ENCODE measurements at places on chromosomes 1 and 21. TPM values are rescaled to one million over a fixed set of nuclear protein-coding genes. Genes with fewer than 3 reads are reported as not detected.

- H3K27ac ChIP-seq: no peak overlapping the region
- H3K4me1 ChIP-seq: peaks cover 19% of the 10 kb centered on the region
- no peak overlapping the region for H3K4me3 ChIP-seq
- no peaks in the 10 kb centered on the region for H3K27me3 ChIP-seq
These were observed 230.3 kb downstream of the DISC1 start for GRCh38 chr1:231856894-231857293.

- no peak overlapping the region for H3K4me3 ChIP-seq
- H3K27me3 ChIP-seq: no peaks in the 10 kb centered on the region
- DNase-seq: no peak
- H3K36me3 ChIP-seq: peaks cover 8% of the 10 kb centered on the region
- no peak overlapping the region for H3K27ac ChIP-seq
These were observed 15.6 kb downstream of the SERINC2 start for GRCh38 chr1:31428436-31429221.

DNA sequence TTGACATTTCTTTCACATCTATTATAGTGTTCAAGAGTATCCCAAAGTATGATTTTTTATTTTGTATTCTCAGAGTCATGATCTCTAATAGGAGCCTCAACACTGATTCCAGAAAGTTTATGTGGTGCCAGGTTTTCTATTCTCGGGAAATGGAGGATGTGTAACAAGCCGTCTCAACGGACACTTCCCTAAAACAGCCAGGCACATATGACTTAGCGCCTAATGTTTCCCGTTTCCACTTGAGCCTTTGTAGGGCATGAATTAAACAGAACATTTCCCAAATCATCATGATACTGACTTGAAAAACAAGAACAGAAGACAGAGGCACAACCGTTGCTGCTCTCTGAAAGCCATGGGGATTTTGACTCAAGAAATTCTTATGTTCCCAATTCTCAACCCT, 8.0 kb downstream of the CYYR1 start:
- peaks cover 15% of the 10 kb centered on the region for H3K4me1 ChIP-seq
- no peak overlapping the region for H3K4me3 ChIP-seq
- DNase-seq: no peak
- peaks cover 37% of the 10 kb centered on the region for H3K36me3 ChIP-seq
- H3K27me3 ChIP-seq: no peaks in the 10 kb centered on the region
- peak overlapping the region; percentile 63 for H3K27ac ChIP-seq

Gene KIF17
- 14.3 TPM for total RNA-seq

GRCh38 chr1:196723325-196724185, 51.1 kb upstream of the CFHR3 start:
- H3K36me3 ChIP-seq: no peaks in the 10 kb centered on the region
- no peaks in the 10 kb centered on the region for H3K27me3 ChIP-seq
- peak; percentile 92 for DNase-seq
- no peak overlapping the region for H3K27ac ChIP-seq

DNA sequence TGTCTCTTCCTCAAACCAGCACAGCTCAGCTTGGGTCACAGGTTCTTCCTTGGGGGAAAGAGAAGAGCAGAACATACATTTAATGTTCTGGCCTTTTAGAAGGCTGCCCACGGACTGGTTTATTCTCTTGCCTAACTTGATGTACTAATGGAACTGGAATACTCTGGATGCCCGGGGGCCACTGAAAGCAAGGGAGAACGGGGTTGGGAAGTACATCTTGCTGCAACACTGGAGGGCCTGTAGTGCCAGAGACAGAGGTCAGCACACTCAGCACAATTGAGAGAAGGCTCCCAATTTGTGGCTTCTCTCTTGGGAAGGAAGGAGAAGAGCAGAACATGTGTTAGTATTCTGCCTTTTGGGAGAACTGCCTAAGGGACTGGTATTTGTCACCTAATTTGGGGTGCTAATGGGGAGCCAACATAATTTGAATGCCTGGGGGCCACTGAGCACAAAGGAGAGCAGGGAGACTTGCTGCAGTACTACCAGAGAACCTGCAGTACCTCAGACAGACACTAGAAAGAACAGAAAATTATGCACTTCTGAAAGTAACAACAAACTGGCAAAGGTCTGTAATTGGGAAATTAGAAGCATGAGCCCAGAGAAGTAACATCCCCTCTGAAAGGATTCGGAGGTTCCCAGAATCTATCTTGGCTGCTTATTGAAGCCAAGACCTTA, 14.1 kb downstream of the ZNF691 start:
- H3K4me3 ChIP-seq: no peak overlapping the region
- H3K36me3 ChIP-seq: peaks cover 16% of the 10 kb centered on the region
- no peak overlapping the region for H3K27ac ChIP-seq

- H3K36me3 ChIP-seq: peaks cover 26% of the 10 kb centered on the region
- DNase-seq: no peak
- H3K27me3 ChIP-seq: no peaks in the 10 kb centered on the region
- H3K27ac ChIP-seq: peak overlapping the region; percentile 70
- no peak overlapping the region for H3K4me3 ChIP-seq
These were observed 49.2 kb downstream of the ENAH start for GRCh38 chr1:225603538-225604354.

GRCh38 chr1:246629030-246629429, 62.8 kb downstream of the CNST start:
- no peaks in the 10 kb centered on the region for H3K4me1 ChIP-seq
- H3K4me3 ChIP-seq: no peak overlapping the region
- no peak overlapping the region for H3K27ac ChIP-seq

DNA sequence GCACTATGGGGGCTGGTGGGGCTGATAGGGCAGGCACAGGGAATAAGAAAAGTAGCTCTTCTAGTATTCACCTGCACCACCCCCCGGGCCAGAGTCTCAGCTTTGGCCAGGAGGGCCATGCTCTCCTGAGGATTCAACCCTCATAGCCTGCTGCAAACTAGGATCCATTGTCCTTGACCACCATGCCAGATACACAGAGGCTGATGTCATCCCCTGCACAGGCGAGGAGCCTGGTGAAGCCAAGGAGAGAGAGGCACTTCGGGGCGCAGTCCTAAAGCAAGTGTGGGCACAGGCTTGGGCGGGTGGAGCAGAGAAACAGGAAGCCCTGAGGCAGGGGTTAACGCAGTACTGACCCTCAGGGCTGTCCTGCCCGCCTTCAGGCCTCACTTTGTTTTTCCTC, 29.5 kb downstream of the TMEM53 start:
- H3K4me3 ChIP-seq: no peak overlapping the region
- H3K27ac ChIP-seq: no peak overlapping the region
- no peaks in the 10 kb centered on the region for H3K27me3 ChIP-seq
- peaks cover 58% of the 10 kb centered on the region for H3K36me3 ChIP-seq

Gene JAM2
- 6.4 TPM for total RNA-seq

- no peaks in the 10 kb centered on the region for H3K36me3 ChIP-seq
- H3K4me1 ChIP-seq: peaks cover 18% of the 10 kb centered on the region
- no peak for DNase-seq
- no peaks in the 10 kb centered on the region for H3K27me3 ChIP-seq
- H3K27ac ChIP-seq: peak overlapping the region; percentile 60
- no peak overlapping the region for H3K4me3 ChIP-seq
These were observed 17.3 kb downstream of the S1PR1 start for GRCh38 chr1:101253976-101254674.

Gene OR14I1
- total RNA-seq: not detected

DNA sequence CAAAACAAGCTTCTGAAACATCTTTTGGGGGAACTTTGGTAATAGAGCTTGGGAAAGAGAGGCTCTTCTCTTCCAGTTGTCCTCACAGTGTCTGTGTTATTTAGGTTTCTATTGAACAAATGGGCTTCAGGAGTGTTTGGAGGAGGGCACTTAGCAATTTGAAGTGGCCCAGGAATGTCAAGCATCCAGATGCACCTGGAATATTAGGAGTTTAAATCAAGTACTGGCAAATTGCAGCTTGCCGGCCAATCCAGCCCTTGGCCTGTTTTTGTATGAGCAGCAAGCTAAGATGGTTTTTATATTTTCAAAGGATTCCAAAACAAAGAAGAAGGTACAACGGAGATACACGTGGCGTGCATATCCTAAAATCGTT, 94.7 kb downstream of the CCDC185 start:
- H3K27me3 ChIP-seq: no peaks in the 10 kb centered on the region
- DNase-seq: no peak
- no peak overlapping the region for H3K27ac ChIP-seq
- no peaks in the 10 kb centered on the region for H3K36me3 ChIP-seq
- H3K4me3 ChIP-seq: no peak overlapping the region
- H3K4me1 ChIP-seq: peaks cover 23% of the 10 kb centered on the region

Gene PPIAL4G
- total RNA-seq: not detected

DNA sequence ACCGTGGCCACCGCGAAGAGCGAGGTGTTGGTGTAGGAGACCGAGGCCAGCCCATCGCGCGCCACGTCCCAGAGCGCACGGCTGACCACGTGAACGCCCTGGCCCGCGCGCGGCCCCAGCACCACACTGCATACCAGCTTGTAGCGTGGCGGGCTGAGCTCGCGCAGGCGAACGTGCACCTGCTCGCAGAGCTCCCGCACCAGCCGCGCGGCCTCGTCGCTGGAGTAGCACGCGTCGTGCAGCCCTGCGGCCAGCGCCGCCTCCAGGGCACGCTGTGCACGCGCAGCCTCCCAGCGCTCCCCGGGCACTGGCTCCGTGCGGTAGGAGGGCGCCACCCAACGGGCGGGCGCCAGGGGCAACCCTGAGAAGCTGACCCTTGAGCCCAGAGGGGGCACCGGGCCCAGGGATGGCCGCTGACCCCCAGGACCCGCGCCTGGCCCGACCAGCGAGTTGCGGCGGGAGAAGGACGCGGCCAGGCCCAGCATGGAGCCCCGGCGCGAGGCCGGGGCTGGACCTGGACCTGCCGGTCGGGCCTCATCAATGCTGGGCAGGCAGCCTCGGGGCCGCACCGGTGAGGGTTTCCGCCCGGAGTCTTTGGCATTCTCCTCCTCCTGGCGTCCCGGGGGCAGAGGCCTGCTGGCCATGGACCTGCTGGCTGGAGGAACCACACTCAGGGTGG, 987 bp downstream of the DYNLT4 start:
- H3K27me3 ChIP-seq: no peaks in the 10 kb centered on the region
- no peak overlapping the region for H3K4me3 ChIP-seq
- H3K36me3 ChIP-seq: peaks cover 22% of the 10 kb centered on the region
- H3K4me1 ChIP-seq: peaks cover 38% of the 10 kb centered on the region

- H3K4me1 ChIP-seq: peaks cover 27% of the 10 kb centered on the region
- no peak overlapping the region for H3K4me3 ChIP-seq
- H3K27ac ChIP-seq: no peak overlapping the region
- H3K36me3 ChIP-seq: no peaks in the 10 kb centered on the region
- H3K27me3 ChIP-seq: no peaks in the 10 kb centered on the region
These were observed 87.4 kb downstream of the GREM2 start for GRCh38 chr1:240524356-240525069.

- peaks cover 11% of the 10 kb centered on the region for H3K27me3 ChIP-seq
- no peaks in the 10 kb centered on the region for H3K36me3 ChIP-seq
- peaks cover 46% of the 10 kb centered on the region for H3K4me1 ChIP-seq
- peak overlapping the region; percentile 65 for H3K4me3 ChIP-seq
- DNase-seq: peak; percentile 96
These were observed 39.5 kb upstream of the CASZ1 start for GRCh38 chr1:10835822-10836421.

- H3K27ac ChIP-seq: no peak overlapping the region
- no peak overlapping the region for H3K4me3 ChIP-seq
- H3K4me1 ChIP-seq: peaks cover 9% of the 10 kb centered on the region
- no peaks in the 10 kb centered on the region for H3K27me3 ChIP-seq
- no peaks in the 10 kb centered on the region for H3K36me3 ChIP-seq
These were observed 5.1 kb upstream of the NEK7 start for GRCh38 chr1:198151688-198152087.

GRCh38 chr1:117453958-117454357, 86.7 kb downstream of the MAN1A2 start:
- H3K27ac ChIP-seq: no peak overlapping the region
- no peaks in the 10 kb centered on the region for H3K4me1 ChIP-seq
- H3K27me3 ChIP-seq: no peaks in the 10 kb centered on the region
- H3K4me3 ChIP-seq: no peak overlapping the region
- DNase-seq: no peak
- H3K36me3 ChIP-seq: peaks cover 22% of the 10 kb centered on the region

Measured in WTC11 (cell line).